ENCODE measurements at places on chromosomes 11 and 22.

GRCh38 chr22:39318507-39319283 lies 728 bp downstream of the RPL3 start:
- no peak for DNase-seq

DNA sequence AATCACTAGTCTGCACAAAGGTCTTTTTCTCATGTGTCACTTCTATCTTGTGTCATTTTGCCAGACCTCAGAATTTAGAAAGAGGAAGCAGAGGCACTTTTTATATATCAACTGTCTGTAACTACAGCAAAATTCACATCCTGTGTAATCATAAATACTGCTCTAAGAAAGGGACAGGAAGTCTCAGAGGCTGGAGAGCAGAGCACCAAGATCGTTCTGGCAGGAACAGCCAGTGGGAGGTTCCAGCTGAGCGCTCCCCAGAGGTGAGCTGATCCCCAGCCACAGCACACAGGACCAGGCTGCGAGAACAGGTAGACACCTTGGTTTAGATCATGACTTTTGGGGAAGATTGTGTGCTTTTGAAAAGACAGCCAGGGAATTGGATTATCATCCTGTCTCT lies at the start of gene MS4A7:
Gene MS4A7 (plus strand): TSS at position 179 of the 400 bp plus-strand sequence. CDS start 4,610 bp downstream, outside the sequence.
- DNase-seq, result no peak

DNA sequence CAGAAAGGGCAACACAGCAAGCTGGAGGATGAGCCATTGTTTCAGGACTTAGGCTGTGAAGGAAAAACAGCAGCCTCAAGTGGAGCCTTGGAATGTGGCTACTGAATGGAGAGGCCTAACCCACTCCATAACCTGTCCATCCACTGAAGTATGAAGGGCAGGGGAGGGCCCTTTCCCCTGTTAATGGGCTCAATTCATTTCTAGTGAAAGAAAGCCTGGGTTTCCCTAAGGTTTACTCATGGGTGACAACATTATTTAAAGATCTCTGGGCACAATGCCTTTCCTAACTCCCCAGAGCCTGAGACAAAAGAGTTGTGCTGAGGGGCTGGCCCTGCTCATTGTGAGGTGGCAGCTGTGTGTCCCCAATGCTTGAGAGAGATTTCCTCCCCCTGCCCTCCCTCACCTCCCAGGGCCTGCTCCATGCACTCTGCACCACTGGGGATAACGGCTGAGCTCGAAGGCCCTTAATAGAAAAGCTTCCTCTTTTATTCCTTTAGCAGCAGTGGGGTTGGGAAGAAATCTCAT lies 83.8 kb downstream of the ME3 start:
- DNase-seq, result no peak

- no peak for DNase-seq
Measured at GRCh38 chr22:46583571-46583970, 36.6 kb upstream of the GRAMD4 start.

DNA sequence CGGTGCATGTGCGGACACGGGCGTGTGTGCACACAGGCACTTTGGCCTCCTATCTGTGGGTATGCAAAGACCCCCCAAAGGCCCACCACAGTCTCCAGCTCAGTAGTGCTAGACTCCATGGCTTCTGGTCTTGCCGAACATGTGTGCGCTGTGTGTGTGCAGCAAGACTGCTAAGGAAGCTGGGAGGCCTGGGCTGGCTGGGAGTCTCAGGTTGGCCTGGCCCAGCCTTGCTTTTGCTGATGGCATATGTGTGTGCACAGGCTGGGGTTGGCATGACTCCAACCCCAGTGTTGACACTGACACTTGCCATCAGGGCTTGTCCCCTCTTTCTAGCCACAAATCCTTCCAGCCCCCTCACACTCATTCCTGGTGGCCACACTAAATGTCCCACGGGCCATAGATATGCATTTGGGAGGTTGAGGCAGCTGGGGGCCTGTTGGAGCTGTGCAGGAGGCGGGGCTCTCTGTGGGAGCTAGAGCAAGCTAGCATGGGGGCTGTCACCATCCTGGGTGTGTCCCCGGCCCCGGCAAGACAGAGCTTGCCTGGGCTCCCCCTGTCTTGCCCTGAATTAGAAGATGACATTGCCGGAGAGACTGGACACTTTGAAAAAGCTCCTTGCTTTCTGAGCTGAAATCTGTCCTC lies 60.9 kb upstream of the NECTIN1 start:
- no peak for DNase-seq

- DNase-seq, result no peak
Measured at GRCh38 chr22:37681001-37681424, 5.1 kb upstream of the NOL12 start.

DNA sequence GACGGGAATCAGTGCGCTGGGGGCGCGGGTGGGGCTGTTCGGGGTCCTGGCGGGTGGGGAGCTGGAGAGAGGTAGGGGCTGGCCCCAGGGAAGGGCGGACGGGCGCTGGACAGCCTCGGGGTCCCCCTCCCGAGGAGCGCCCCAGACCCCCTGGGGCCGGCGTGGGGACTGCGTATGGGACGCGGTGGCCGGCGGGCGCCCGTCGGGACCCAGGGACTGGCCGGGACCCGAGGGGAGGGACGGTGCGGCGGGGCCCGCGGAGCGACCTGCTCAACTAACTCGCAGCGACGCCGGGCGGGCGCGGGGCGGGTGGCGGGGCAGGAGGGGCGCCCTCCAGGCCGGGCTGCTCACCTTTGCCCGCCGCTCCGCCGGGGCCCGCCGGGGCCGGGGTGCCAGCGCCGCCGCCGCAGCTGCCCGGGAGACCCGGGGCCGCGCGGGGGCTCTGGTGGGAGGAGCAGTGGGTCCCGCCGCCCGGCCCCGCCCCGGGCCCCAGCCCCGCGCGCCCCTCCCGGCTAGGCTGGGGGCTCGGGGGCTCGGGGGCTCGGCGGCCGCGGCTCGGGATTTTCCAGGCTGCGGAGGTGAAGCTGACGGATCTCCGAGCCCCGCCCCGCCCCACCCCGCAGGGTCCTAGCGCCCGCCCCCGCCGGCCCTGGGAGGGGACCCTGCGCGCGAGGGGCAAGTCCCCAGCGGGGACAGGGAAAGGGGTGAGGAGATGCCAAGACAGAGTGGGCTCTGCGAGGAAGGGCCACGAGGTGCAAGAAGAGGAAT lies 12.3 kb downstream of the STARD10 start:
- peak; percentile 74 for DNase-seq

Data from colonic mucosa (tissue), 4 donors.